Foreskin keratinocyte (primary cell): ENCODE measurements at places on chromosomes 13 and 19. TPM values are rescaled to one million over a fixed set of nuclear protein-coding genes. Genes with fewer than 3 reads are reported as not detected.

ICAM5 gene
- 2.5 and 3.8 TPM in 2 replicates for total RNA-seq

NTN5 gene
- total RNA-seq = not detected in 2 replicates

ZNF85 gene
- 8.2 and 8.9 TPM in 2 replicates for total RNA-seq

ZIC2 gene
- total RNA-seq = not detected in 2 replicates

DNAAF3 gene
- 7.3 and 9.1 TPM in 2 replicates for total RNA-seq
